NCI-H1417 treated with DMSO at 0.1 percent for 48 hours (cell line): ENCODE measurements at places on chromosomes 3 and 15.
A peak's percentile ranks its signal among the peaks of the same experiment; 100 is the strongest.

- DNase-seq = no peak
These were observed 31.5 kb upstream of the TFDP2 start for GRCh38 chr3:142180761-142181362.

- no peak for DNase-seq
These were observed 189.7 kb downstream of the PDZRN3 start for GRCh38 chr3:73435055-73435454.

DNA sequence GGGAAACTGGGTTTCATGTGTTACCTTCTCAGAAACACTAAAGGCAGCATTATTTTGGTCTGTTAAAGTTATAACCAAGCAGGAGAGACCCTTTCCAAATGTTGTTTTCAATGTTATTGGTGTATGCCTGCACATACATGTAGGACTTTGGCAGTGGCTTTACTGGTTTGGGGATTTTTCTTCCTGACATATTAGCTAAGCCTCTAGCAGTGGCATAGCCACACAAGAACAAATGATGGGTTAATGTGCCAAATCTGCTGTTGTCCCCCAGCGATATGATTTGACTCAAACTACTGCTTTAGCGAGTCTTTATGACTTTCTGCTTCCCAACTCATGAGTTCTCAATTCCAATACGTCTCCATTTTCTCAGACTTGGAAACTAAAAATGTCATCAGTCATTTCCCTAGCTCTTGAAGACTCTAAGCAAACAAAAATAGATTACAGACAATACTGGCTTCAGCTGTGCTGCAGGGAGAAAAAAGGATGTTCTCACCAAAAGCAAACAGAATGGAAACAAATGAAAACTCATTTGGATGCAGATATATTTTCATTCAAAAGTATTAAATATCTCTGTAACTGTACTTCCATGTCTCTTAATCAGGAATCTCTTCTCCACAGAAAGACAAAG is 29.6 kb downstream of the TPM1 start:
- DNase-seq = no peak

GRCh38 chr15:37679627-37680026 is 254.8 kb upstream of the TMCO5A start:
- no peak for DNase-seq

DNA sequence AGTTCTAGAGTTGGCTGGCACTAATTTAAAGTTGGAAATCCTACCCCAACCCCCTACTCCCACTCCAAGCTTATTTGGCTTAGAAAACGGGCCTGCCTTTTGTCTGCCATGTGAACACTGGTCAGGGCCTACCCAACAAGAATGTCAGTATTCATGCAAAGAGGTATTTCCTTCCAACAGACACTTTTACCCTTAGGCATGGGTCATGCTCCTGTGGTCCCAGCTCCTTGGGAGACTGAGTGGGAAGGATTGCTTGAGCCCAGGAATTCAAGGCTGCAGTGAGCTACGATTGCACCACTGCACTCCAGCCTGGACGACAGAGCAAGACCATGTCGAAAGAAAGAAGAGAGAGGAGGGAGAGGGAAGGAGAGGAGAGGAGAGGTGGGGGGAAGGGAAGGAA is 137.5 kb upstream of the LRTM1 start:
- no peak for DNase-seq

DNA sequence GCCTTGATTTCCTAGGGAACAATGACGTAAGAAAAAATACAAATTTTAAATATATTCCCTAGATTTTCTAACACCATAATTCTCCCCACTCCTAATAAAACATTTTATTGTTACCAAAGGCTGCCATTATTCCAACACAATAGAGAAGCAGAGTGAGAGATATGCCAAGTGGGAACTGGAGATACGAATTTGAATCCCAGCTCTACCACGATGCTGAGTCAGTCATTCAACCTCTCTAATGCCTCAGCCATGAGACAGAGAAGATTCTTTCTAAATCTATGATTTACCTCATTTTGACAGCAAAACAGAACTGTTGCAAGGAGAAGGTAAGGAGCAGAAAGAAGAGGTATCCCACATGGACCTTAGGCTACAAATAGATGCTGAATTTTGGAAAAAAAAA is 112.5 kb downstream of the IGF2BP2 start:
- no peak for DNase-seq

DNA sequence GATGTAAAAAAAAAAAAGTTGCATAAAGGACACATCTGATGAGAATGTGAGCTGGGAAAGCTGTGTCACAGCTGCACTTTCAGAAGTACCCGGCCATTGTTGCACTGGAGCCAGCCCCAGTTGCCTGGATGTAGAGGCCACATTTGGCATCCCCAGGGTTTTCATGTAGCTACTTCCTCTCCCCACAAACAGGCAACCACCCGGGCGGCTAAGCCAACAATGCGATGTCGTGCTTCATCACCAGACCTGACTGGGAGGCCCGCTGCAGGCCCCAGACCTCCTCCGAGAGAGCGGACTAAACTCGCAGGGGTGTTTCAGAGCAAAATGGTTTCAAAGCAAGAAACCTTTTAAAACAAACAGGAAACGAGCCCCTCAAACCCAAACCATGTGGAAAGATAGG is 142.3 kb downstream of the TMCO5A start:
- DNase-seq = no peak

DNA sequence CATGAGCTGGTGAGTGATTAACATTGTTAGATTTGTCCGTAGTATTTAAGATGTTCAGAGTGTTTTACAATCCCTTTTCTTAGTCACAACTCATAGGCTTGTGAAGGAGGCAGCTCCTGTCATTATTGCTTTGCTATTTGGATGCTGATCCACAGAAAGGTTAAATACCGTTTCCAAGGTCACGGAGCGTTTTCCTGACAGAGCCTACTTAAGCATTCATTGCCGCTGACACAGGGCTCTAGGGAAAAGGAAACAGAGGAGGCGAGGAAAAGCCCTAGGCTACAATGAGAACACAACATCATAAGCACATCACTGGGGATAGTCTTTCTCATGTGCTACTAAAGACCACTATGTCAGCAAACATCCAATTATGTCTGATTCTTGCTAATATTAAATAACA is 38.5 kb upstream of the CPB1 start:
- no peak for DNase-seq

- DNase-seq = no peak
These were observed 288.0 kb upstream of the TBC1D5 start for GRCh38 chr3:18030371-18030870.

- no peak for DNase-seq
These were observed 369.6 kb downstream of the OTOL1 start for GRCh38 chr3:161866176-161866575.

DNA sequence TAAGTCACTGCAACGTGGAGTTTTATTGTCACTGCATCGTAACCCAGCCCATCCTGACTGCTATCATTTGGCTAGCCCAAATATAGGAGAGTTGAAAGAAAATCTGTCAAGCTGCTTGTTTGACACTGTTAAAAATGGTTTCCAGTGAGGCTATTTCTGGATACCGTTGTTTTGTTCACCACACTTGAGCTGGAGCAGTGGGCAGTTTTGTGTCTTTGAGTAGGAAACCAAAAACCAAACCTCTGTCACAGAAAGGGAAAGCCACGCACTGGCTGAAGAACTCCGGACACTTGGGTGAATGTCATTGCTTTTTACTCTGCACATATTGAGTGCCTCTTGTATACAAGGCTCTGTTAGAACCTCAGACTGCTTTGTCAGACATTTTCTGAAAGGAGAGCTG is 446.4 kb upstream of the CFAP20DC start:
- no peak for DNase-seq

DNA sequence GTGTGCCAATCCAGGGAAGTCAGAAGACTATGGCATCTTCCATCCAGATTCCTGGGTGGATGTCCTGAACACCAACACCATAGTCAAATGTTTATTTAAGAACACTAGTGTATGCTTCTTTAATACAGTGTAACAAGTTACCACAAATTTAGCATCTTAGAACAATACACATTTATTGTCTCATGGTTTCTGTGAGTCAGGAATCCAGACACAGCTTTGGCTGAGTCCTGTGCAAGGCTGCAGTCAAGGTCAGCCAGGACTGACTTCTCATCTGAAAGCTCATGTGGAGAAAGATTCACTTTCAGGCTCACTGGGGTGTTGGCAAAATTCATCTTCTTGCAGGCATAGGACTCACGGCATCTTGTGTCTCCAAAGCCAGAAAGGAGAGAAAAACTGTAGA is 143.4 kb downstream of the ANXA2 start:
- no peak for DNase-seq

DNA sequence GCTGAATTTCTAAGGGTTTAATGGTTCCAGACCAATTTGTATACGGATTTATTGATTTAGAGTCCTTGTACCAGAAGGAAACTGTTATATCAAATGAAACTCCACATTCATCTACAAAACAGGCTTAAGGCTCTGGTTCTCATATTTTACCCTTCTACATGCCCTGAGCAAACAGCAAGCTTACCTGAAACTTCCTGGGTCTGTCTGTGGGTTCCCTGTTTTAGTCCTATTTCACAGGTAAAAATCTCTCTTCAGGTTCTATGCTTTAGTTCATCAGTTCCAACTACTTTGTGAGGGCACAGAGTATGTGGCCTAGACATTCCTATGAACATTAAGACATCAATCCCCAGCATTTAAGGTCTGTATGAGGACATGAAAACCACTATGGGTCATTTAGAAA is 57.7 kb downstream of the RFX7 start:
- no peak for DNase-seq

DNA sequence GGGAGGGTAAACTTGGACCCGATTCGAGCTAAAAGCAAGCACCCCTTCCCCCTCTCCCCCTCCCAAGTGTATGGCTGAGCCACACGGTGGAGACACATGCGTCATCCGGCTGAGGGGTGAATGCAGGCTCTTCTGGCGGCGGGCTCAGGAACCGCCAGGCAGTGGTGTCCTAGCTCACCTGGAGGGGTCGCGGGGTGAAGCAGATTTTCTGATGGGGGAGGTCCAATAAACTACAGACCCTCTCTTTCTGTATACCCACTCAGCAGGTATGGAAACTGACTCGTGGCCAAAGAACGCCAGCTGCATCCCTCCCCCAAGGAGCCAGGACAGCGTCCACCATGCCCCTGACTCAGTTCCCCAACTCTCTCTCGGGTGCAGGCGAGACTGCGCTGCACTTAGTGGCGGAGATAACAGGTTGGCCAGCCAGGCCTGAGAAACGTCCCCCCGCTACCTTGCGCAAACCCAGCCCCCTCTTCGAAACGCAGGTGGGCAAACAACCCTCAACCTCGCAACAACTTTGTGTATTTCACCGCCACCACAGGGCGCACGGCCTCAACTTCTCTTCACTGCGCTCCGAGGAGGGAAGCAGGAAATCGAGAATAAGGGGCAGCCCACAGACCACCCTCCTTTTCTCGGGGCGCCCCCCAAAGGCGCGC is 1.3 kb downstream of the MAGI1 start:
- DNase-seq = no peak

GRCh38 chr3:193742628-193743027 is 149.6 kb downstream of the OPA1 start:
- no peak for DNase-seq

- DNase-seq = no peak
These were observed 15.0 kb downstream of the PTH1R start for GRCh38 chr3:46892285-46893145.

GRCh38 chr3:138775254-138775595 is 59.5 kb downstream of the PIK3CB start:
- no peak for DNase-seq

GRCh38 chr3:57659806-57660439 is 33.0 kb downstream of the DENND6A start:
- no peak for DNase-seq

GRCh38 chr3:128950223-128950938 is 43.5 kb downstream of the CFAP92 start:
- peak; percentile 72 for DNase-seq

DNA sequence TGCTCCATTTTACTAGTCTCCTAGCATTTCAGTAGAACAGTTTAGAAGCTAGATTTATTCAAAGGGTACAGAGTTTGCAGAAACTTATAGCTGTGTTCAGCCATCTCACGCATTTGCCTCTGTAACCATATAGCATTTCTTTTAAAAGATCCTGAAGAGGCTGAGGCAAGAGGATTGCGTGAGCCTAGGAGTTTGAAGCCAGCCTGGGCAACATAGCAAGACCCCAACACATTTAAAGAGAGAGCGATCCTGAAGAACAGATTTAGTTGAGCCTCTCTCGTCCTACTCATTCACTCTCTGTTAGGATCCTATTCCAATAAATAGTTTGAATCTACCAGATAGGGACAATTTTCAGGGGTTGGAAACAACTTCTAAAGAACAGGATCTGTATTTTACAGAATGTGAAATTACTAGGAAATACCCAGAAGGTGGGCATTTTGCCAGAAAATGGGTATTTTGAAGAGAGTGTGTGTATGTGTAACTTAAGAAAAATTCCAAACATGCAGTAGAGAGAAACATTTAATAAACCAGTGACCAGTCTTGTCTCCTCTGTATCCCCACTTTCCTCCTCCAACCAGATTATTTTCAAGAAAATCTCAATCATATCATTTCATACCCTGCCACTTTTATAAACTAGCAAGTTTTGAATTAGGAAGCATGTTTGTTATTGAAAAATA is 4.5 kb downstream of the EIF3J start:
- no peak for DNase-seq

DNA sequence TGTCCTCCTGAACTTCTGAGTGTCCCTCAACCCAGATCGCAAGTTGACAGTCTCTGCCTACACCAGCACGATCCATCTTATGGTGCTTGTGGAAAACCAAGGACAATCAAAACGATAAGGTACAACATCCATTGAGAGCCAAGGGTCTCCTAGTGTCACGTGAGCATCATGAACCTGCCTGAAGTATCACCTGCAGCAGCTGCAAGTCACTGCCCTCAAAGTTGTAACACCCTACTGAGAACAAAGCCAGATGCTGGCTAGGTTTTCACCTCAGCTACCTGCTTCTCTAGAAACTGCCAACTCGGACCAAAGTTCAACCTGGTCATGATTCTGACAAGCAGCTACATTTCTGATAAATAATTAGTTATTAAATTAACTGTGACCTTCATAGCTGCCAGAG is 17.5 kb downstream of the C2CD4B start:
- DNase-seq = no peak

- no peak for DNase-seq
These were observed 344.8 kb upstream of the GRM7 start for GRCh38 chr3:6516143-6516542.

GRCh38 chr3:70899816-70900215 is 587.4 kb upstream of the MDFIC2 start:
- no peak for DNase-seq

GRCh38 chr15:48896869-48897814 is 19.2 kb downstream of the EID1 start:
- DNase-seq = no peak

- DNase-seq = no peak
These were observed 112.4 kb downstream of the CD47 start for GRCh38 chr3:107978131-107979055.

GRCh38 chr3:123404391-123404790 is 44.5 kb downstream of the ADCY5 start:
- no peak for DNase-seq

- DNase-seq = no peak
These were observed 554.2 kb upstream of the KCNMB2 start for GRCh38 chr3:177982034-177982433.
